ENCODE measurements at places on chromosomes 13 and 19.

DNA sequence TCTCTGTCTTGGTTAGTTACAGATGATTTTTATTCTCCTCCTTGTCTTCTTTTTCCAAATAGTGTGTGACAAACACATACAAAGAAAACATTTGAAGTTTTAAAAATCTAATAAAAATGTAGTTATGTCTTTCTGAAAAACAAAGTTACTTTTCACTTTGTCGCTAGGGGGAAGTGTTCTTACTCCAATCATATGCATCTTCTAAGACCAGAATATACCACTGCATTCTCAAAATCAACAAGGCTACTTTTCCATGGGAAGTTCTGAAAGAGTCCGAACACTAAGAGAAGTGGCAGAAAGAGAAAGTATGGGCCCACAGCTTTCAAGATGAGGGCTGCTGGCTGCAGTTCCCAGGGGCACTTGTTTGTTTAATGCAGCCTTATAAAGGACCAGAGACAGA is 208.9 kb downstream of the DCT start:
- no peak for DNase-seq

DNA sequence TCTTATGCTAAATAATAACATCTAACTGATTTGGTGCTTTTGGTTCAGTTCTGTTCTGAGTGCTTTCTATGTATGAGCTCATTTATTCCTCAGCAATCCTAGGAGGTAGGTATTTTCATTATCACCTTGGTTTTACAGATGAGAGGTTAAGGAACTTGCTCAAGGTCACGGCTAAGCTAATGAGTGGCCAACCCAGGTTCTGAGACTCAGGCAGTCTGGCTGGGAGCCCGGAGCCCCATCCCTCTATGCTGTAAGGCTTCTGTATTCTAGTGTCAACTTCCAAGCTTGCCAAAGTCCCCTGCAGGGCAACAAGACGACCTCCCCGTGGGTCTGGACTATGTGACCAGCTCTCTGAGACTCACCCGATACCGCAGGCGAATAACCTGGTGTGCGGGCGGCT is 60.5 kb downstream of the PARP4 start:
- no peak for DNase-seq

DNA sequence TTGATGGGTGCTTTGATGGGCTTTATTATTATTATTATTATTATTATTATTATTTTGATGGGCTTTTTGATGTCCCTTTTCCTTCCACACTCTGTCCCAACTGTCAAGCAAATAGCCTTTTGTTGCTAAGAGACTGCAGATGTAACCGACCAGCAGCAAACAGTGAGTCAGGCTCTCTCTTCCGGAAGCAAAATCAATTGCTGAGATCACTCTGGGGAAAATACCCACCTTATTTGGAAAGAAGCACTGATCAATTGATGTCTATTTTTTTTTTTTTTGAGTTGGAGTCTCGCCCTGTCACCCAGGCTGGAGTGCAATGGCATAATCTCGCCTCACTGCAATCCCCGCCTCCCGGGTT is 2.9 kb downstream of the LDLR start:
- peak; percentile 39 for DNase-seq

DNA sequence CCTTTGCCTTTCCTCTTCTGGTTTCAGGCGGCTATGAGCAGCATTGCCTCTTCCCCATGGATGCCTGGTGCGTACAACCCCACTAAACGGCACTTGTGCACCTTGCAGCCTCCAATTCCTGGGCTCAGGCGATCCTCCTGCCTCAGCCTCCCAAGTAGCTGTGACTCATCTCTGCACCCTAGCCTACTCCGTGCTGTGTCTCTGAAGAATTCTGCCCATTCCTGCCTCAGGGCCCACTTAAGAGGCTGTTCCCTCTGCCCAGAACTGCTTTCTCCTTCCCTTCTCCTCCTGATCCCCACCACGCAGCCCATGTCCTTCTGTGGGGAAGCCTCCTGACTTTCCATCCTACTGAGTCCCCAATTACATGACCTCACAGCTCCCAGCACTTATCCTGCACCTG is 142.2 kb upstream of the ZNF507 start:
- DNase-seq, result no peak

DNA sequence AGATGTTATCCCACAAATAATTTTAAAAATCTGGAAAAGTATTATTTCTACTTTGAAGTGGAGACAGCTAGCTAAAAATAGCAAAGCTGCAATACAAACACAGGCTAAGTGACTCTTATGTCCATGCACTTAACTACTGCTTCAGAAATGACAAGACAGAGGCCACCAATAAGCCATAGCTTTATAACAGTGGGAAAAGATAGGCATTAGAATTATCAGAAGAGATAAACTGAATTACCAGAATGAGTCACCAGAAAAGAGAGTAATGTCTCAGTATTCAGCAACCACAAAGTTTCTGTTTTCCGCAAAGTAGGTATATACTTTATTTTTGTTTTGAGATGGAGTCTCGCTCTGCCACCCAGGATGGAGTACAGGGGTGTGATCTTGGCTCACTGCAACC is 17.1 kb downstream of the CLN5 start:
- no peak for DNase-seq

GRCh38 chr13:41897126-41897525 is 63.8 kb downstream of the VWA8 start:
- DNase-seq, result no peak

- DNase-seq, result no peak
Measured at GRCh38 chr13:52082601-52083000, 46.3 kb downstream of the NEK5 start.

- DNase-seq, result no peak
Measured at GRCh38 chr13:50370303-50370950, 355.2 kb downstream of the KCNRG start.

GRCh38 chr13:27375686-27376326 is 48.6 kb upstream of the GTF3A start:
- DNase-seq, result peak; percentile 64

DNA sequence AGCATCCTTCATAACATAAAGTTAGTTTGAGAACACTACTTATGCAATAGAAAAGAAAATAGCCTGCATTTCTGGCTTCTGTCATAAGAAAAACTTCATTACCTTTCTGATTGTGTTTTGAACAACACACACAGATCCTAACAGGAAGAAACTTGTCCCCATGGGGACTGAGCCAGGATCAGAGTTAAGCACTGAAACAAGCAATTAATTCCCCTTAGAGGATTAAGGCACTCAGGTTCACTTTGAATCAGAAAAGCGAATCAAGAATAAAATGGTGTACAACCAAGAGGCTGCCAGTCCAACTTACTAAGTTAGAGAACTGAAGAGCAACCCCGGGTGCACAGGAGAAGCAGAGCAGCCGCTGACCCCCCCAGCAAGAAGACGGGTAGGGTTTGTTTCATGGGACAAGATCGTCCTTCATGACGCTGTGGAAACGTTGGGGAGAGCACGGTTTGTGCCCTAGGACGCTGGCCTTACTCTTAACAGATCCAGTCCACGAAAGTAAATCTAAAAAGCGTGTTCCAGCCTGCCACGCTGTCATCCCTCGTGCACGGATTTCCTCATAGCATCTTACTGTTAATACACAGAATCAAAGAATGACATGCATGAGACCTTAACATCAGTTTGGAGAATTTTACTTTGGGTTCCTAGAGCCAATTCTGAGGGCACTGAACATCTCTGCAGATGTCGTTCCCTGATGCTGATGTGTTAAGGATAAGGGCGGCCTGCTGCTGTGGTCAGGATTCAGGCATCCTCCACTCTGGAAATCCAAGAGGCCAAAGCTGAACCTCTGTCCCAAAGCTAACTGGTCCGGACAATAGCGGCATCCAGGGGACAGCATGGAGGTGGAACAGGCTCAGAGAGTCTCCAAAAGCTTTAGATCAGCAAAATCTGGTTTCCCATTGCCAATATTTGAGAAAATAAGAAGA is 46.4 kb downstream of the GGACT start:
- DNase-seq, result no peak

DNA sequence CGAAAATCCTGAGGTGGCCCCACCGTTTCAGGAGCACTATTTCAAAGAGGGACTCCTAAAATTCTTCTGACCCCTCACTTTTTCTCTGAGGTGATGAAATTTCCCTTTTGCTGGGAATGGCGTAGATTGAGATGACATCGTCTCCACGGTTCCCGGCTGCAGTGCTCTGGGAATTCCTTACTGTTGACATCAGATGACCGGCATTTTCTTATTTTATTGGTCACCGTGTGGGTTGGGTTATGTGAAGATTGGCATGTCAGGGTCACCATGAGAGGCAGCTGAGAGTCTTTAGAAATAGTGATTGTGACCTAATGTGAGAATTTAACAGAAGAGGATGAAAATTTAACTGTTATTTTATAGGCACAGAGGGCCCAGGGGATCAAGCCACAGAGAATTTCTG is 356.7 kb downstream of the FGF9 start:
- no peak for DNase-seq

DNA sequence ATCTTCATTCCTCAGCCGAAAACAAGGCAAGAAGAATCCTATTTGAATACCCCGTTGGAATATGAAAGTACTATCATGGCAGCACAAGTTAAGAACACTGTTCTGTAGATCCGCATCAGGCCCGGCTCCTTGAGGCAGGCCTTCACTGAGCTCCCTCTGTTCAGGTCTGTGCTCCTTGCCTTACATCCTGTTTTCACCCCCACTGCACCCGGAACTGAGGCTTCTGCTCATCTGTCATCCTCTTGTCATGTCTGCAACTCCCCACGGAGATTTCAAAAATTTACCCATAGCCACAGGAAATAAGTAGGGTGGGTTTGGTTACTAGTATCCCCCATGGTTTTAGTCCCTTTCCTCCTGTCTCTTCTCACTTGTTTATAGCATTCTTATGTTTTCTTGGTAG is 861.9 kb downstream of the GPC5 start:
- no peak for DNase-seq

GRCh38 chr13:32880636-32881035 is 135.6 kb upstream of the KL start:
- no peak for DNase-seq

GRCh38 chr13:28606466-28606865 is 52.5 kb upstream of the POMP start:
- no peak for DNase-seq

- no peak for DNase-seq
Measured at GRCh38 chr19:4278010-4278409, 1.1 kb upstream of the SHD start.

DNA sequence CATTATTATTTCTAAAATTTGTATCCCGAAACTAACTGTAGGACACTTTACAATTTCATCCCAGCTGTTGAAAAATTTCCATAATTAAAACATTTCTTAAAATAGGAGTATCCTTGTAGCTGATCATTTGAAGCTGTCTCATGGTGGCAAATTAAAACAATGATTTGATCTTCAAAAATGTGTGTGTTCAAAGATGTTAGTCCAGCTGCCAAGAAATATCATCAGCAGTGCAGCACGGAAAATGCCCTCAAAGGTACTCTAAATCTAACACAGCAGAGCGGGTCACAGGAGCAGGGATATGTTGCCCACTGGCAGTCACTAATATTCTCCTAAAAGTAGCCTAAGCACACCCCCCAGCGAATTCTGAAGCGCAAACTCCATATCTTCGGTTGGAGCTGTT is 31.0 kb downstream of the KLF12 start:
- no peak for DNase-seq

GRCh38 chr19:35216016-35216832 is 12.3 kb downstream of the FAM187B start:
- no peak for DNase-seq

GRCh38 chr19:46392837-46393236 is 20.5 kb downstream of the CCDC8 start:
- no peak for DNase-seq

GRCh38 chr19:55300886-55301458 is 17.2 kb downstream of the BRSK1 start:
- no peak for DNase-seq

DNA sequence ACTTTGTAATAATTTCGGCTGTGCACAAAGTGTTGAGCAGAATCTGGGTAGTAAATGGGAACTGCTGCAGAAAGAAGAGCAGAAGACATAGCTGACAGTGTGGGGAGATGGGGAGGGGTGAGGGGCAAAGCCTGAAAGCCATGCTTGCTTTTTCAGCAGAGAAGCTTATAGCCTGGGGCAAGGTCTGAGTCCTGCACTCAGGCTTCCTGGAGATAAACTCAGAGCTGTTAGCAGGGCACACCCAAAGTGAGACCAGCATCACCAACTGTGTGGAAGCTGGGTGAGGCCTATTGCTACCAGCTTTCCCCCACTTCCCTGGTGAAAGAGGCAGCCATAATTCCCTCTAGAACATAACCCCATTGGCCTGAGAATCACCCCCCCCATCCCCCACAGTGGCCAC is 15.6 kb upstream of the LHFPL6 start:
- DNase-seq, result no peak

DNA sequence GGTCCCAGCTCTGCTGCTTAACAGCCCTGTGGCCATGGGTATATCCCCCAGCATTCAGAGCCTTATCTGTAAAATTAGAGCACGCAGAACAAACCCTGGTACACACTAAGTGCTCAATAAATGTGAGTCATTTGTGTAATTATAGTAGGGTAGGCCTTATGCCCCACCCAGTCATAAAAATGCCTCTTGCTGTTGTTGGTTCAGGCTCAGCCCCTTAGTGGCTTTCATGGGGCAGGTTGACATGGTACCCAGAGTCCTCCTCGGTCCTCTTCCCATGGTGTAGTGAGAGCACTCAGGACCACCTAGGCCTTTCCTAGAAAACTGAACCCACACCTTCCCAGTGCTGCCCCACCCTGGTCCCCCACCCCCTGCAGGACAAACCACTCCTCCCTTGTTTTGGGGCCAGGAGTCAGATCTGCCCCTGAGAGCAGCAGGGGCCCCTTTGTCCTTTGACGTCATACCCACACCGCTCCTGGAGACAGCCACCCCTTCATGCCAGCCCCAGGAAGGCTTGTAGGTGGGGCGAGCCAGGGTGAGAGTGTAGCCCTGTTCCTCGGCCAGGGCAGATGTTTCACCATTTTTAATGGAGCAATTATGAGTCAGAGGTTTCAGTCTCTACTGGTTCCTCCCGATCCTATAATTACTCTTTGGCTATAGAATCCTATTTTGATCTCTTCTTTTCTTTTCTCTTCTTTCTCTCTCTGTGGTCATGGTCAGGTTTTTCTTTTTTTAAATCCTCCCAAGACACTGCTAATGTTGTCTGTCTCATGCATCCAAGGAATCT is 36.8 kb downstream of the ACTN4 start:
- peak; percentile 69 for DNase-seq

GRCh38 chr19:42250666-42251531 is 4.0 kb downstream of the ERF start:
- no peak for DNase-seq

GRCh38 chr19:48619692-48620585 is 633 bp downstream of the SPHK2 start:
- DNase-seq, result no peak

- no peak for DNase-seq
Measured at GRCh38 chr19:49957262-49957915, 3.6 kb downstream of the SIGLEC11 start.

DNA sequence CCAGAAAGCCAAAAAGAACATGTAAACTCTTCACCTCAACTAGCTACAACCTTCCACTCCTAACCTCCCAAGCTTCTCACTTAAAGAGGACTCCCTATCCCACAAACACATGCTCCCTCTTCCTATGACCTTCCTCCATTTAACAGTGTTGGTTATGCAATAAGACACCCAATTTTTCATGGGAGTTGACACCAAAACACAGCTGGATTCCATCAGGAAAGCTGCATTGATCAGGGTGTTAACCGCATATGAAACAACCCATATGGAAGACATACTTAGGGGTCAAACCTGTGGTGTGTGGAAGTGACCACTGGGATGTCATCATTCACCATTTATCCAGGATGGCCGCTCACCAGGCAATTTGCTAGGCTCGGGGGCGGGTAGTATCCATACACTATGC is 21.9 kb downstream of the ZNF473 start:
- no peak for DNase-seq
